ENCODE measurements at places on chromosomes 13 and 19.

GRCh38 chr19:46574533-46574932 is 26.6 kb upstream of the CALM3 start:
- DNase-seq: no peak

GRCh38 chr13:108807841-108808240 is 178.4 kb downstream of the MYO16 start:
- DNase-seq: no peak

GRCh38 chr13:95880331-95880730 is 172.9 kb downstream of the UGGT2 start:
- DNase-seq: no peak

- DNase-seq: no peak
Observed at GRCh38 chr13:40640845-40641458, 25.5 kb downstream of the FOXO1 start.

DNA sequence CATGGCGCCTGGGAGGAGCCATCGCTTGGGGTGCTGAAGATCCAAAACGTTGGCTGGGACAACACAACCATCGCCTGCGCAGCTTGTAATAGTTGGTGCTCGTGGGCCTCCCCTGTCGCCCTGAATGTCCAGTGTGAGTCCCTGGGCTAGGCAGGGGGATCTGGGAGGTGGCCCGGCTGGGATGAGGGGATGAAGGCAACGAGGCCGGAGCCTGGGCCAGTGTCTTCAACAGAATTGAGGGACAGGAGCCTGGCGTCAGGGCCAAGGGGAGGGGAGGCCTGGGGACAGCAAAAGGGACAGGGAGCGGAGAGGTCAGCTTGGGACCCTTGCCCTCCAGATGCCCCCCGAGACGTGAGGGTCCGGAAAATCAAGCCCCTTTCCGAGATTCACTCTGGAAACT is 6.7 kb upstream of the FFAR1 start:
- no peak for DNase-seq

DNA sequence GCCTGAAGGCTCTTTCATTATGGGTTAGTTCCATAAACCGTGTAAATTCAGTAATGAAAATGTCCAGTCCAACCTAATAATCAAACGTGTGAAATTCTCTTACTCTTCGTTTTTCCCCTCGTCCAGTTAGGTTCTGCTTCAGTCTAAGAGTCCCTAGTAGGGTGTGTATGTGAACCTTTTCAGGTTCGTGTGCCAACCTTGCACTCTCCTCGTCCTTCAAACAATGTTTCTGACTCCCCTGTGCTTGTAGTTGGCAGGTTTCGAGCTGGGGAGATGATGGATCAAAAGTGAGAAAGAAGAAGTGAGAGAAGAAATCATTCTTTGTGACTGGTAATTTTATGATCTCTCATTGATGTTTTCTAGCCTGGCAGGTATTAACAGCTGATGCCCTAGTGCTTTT is 366.1 kb downstream of the GPC5 start:
- DNase-seq: no peak

DNA sequence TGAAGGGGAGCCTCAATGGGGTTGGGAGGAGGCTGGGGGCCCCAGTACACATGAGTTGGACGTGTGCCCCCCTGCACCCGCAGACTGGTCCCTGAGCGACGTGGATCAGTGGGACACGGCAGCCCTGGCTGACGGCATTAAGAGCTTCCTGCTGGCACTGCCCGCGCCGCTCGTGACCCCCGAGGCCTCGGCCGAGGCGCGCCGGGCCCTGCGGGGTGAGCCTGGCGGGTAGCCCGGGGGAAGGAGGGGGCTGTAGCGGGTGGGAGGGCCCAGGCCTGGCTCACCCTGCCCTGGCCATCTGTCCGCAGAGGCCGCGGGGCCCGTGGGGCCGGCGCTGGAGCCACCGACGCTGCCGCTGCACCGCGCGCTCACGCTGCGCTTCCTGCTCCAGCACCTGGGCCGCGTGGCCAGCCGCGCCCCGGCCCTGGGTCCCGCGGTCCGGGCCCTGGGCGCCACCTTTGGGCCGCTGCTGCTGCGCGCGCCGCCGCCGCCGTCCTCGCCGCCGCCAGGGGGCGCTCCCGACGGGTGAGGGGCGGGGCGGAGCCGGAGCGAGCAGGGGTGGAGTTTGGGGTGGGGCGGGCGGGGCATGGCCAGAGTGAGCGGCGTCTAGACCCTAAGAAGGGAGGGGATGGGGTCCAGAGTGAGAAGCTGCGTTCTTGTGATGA is 8.1 kb downstream of the PIK3R2 start:
- peak; percentile 67 for DNase-seq

GRCh38 chr19:9885077-9885552 is 50.0 kb downstream of the PIN1 start:
- DNase-seq: no peak

- no peak for DNase-seq
Observed at GRCh38 chr13:111404746-111405145, 84.3 kb downstream of the TEX29 start.

DNA sequence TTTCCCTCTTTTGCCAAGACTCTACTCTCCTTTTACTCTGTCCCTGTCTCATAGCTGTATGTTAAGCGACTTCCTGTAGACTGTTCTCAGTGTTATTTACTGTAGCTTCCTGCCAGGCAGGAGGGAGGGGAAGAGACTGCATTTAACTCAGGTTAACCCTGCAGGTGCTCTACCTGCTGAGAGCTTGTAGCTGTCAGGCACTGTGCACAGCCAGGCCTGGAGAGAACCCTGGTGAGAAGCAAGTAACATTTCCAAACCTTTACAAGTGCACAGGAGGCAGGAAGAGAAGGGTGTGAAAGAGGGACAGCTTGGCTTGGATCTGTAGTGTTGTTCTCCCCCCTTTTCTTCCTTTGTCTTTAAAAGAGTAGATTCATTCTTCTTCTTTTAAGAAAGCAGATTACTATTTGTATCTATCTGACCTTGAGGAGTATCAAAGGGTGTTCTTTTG is 167.1 kb downstream of the LMO7 start:
- no peak for DNase-seq

DNA sequence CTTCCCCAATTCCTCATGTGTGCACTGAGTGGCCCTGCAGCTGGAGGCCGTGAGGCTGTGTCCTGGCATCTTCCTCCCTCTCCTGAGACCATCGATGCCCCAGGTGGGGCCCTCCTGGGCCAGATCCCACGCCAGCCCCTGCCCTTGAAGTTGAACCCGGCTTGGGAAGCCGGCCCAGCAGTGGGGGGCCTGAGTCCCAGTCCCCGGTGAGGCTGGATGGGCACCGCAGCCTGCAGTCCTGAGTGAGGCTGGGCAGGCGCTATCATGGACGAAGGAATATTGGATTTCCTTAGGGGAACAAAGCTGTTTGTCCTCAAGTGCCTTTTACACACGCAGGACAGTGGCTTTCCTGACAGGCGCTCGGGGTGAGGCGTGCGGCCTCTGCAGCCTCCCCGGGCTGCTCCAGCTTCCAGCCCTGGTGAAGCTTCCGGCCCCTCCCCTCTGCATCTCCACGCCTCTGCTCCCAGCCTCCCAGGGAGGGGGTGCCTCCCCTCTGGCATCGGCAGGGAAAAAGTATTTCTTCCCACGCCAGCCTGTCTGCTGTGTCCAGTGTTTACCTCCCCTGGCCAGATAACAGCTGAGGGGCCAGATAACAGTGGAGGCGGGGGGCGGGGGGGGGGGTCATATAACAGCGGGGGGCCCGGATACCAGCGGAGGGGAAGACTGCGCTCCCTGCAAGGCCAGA is 159.5 kb downstream of the KDM4B start:
- peak; percentile 9 for DNase-seq

GRCh38 chr13:30572859-30573275 is 44.9 kb upstream of the USPL1 start:
- DNase-seq: peak; percentile 57

GRCh38 chr13:113880651-113881611 is 17.1 kb upstream of the GAS6 start:
- DNase-seq: no peak

- no peak for DNase-seq
Observed at GRCh38 chr19:54477650-54478049, 4.6 kb upstream of the CDC42EP5 start.

DNA sequence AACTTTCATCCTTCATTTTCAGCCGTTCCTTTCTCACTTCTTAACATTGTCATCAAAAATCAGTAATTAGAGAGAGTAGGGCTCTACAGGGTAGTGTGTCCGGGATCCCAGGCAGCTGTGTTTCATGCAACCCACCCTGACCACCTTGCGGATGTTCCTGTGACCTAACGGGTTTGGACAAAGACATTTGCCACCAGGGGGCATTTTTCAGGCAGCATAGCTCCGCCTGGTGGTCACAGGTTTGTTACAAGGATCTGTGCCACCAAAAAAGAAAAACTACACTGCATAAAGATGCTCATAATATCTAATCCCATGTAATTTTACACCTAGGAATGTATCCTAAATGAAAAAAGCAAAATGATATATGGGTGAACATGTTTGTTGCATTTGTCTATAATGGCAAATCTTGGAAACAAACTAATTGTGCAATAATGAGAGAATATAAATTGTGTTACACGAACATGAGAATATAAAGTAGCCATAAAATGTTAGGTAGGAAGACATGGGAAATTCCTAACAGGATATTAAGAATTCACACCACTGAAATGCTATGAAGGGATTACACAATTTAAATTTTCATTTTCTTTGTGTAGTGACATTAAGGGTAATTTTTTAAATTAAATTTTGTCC is 123.0 kb downstream of the SLC7A1 start:
- DNase-seq: peak; percentile 60

DNA sequence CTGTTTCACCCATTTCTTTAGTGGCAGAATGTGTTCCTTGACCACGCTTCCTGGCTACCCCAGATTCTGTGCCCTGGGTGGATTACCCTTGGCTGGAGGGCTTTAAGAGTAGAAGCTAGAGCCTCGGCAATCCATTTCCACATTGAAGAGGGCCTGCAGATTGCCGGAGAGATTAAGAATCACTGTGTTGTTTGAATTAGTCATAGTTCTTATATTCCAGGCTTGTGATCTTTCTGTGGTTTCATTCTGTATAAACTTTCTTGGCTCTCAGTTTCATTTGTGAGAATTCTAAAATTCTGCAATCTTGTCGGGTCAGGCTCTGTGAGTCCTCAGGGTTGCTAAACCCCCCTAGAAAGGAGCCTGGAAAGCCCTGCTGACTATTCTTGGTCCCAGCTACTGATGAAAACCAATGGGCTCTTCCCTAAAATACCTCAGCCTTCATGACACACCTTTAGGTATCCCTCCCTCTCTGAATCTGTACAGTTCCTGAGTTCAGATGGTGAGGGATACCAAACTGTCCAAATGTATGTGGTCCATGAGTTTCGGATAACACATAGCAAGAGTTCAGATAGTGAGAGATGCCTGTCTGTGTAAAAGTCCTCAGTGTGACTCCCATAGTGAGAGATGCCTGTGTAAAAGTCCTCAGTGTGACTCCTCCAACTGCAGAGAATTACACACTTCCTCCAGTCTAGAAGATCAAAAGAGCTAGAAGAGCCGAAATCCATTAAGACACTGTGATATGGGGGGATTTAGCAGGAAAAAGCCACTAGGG is 4.3 kb downstream of the PHF11 start:
- DNase-seq: peak; percentile 79

DNA sequence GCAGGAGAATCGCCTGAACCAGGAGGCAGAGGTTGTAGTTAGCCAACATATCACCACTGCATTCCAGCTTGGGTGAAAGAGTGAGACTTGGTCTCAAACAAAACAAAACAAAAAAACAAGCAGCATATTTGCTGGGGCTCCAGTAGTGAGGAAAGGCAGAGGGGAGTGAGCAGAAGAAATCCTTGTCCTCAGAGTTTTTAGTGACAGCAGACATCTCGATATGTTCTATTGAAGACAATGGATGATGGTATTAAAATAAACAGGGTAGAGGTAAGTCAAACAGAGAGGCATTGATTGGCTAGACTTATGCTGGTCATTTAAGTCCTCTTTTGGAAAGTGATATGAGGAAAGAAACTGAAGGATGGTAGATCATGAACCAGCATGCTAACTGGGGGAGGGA is 19.0 kb downstream of the NLRP7 start:
- no peak for DNase-seq

GRCh38 chr13:70255406-70255991 is 147.2 kb upstream of the KLHL1 start:
- DNase-seq: no peak

DNA sequence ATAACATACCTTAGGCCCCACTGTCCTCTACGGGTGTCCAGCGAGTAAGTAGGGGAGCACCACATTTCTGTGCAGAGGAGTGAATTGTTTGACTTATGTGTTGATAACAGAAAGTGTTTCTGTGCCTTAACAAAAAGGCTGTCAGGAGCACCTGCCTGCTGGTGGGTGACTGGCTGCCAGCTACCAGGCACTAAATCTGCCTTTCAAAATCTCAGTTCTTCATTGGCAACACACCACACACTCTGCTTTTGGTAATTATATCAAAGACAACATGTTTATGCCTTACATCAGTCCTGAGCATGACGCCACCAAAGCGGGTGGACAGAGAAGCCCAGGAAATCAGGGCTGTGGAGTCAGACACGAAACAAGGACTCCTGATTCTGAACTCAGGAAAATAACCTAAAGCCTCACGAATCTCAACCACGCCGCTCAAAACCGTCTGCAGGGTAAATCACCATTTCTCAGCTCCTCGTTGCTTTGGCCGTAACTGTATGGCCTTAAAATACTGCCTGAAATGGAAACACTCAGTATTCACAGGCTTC is 105.2 kb upstream of the SOX1 start:
- DNase-seq: no peak

- DNase-seq: no peak
Observed at GRCh38 chr19:3699741-3700241, 477 bp downstream of the PIP5K1C start.
